Thymus (tissue), 14 donors: ENCODE measurements at places on chromosomes 11 and 22.

DNA sequence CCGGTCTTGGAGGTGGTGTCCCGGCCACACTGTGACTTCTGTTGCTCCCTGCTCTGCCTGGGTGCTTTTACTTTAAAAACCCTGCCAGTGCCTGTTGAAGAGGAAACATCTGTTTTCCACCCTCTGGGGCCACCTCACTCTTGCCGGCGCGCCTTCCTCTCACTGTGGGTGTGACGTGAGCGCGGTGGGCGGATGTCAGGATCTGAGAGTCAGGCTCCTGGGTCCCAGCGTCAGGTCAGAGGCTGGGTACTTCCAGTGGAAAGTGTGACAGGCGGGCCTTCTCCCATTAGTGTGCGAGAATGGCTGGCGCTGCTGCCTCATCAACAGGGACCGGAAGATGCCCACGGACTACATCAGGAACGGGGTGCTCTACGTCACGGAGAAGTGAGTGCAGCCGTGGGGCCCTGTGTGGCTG lies 54.2 kb downstream of the GRAMD4 start:
- peak; percentile 71 for DNase-seq

GRCh38 chr11:125627236-125627910 lies 2.4 kb downstream of the CHEK1 start:
- no peak for DNase-seq

DNA sequence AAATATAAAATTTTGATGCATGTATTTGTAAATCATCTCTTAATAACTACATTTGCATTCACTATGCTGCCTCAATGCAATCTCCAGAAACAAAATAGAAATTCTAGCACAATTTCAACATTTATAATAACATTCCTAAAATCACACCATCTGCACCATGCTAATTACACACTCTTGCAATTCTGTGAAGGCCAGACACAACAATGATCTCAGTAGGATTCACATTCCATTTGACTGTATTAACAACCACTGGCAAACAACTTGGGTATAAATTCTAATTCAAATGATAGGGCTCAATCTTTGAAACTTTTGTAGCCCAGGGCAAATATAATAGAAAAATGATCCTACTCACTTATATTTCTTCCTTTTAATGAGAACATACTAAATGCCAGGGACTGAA lies 25.9 kb downstream of the RAB6A start:
- DNase-seq = no peak

DNA sequence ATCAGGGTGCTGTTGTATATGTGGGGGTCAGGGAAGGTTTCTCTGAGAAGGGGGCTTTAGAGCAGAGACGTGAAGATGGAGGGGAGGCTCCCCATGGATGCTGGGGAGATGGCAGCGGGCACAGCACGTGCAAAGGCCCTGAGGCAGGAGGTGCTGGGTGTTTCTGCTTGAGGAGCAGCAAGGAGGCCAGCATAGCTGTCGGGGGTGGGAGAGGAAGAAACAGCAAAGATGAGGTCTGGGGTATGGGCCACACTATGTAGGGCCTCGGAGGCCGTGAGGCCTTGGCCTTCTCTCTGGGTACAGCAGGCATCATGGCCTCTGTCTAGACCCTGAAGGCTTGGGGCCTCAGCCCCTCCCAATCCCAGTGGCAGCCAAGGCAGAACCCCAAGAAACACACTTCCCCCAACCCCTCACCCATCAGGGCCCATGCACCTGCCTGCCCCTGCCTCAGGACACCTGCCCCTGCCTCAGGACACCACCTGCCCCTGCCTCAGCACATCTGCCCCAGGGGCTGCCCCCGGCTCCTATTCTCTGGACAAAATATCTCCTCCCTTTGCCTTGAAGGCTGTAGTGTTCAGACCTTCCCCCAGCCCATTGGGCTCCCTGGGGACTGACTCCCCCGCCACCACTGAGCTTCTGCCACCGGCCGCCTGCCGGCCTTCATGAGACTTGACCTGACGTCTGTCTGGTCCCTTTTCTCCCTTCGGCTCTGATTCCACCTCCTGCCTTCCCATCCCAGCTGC lies 6.2 kb downstream of the ALDH3B1 start:
- DNase-seq = no peak
